ENCODE measurements at places on chromosomes 16 and 17.

GRCh38 chr16:87236516-87237115, 80.6 kb downstream of the C16orf95 start:
- DNase-seq, result no peak

- DNase-seq, result no peak
These were observed 907 bp downstream of the TRAPPC2L start for GRCh38 chr16:88857728-88858339.

- DNase-seq, result no peak
These were observed 50.4 kb downstream of the TIMM22 start for GRCh38 chr17:1047177-1047878.

DNA sequence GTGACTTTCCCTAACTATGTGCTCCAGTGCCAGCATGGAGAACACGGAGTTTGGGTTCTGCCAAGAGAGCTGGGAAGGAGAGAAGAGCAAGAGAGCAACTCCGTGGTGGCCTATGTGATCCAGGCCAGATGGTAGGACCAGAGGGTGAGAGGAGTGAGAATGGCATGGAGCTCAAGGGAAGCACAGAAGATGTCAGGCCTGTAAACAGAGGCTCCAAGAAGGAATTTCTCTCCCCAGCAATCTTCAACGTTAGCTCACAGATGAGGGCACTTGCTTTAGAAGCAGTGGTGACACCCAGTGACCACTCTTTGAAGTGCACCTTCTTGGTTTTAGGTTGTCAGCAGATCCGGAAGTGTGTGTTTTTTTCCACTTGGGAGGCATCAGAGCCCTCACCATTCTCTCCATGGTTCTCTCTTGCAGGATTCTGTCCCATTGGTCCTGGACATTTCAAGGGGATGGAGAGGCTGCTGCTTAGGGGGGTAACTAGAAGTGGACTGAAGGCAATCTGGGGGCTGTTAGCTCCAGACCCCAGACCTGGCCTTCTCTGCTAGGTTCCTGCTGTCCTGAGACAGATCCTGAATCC, 18.1 kb upstream of the TMEM98 start:
- peak; percentile 47 for DNase-seq

- no peak for DNase-seq
These were observed 30.9 kb downstream of the OR1D5 start for GRCh38 chr17:3032258-3033247.

GRCh38 chr16:3546986-3547682, 30.1 kb downstream of the NLRC3 start:
- no peak for DNase-seq

GRCh38 chr17:41267711-41268110, 2.5 kb downstream of the KRTAP9-6 start:
- DNase-seq, result no peak

GRCh38 chr17:66415366-66416206, 113.2 kb downstream of the PRKCA start:
- no peak for DNase-seq

DNA sequence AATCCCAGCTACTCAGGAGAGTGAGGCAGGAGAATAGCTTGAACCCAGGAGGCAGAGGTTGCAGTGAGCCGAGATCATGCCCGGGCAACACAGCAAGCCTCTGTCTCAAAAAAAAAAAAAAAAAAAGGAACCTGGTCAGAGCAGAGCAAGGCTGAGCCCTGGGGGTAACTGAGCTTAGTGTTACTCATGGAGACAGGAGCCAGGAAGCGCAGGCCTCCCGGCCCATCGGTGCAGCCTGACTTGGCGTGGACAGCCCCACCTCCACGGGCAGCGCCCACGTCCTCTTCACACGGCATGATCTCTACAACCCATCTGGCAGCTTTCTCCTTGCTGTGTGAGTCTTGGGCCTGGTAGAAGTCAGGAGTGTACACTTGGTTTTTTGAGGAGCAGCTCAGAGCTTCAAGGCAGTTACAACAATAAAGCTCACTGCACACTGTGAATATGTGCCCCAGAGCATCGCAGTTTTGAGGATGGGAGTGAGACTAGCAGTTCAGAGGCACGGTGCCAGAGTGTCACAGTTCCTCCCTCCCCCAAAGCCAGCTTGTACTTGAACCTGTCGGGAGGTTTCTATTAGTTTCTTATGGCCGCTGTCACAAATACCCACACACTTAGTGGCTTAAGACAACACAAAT, 129.9 kb downstream of the RAP1GAP2 start:
- no peak for DNase-seq

DNA sequence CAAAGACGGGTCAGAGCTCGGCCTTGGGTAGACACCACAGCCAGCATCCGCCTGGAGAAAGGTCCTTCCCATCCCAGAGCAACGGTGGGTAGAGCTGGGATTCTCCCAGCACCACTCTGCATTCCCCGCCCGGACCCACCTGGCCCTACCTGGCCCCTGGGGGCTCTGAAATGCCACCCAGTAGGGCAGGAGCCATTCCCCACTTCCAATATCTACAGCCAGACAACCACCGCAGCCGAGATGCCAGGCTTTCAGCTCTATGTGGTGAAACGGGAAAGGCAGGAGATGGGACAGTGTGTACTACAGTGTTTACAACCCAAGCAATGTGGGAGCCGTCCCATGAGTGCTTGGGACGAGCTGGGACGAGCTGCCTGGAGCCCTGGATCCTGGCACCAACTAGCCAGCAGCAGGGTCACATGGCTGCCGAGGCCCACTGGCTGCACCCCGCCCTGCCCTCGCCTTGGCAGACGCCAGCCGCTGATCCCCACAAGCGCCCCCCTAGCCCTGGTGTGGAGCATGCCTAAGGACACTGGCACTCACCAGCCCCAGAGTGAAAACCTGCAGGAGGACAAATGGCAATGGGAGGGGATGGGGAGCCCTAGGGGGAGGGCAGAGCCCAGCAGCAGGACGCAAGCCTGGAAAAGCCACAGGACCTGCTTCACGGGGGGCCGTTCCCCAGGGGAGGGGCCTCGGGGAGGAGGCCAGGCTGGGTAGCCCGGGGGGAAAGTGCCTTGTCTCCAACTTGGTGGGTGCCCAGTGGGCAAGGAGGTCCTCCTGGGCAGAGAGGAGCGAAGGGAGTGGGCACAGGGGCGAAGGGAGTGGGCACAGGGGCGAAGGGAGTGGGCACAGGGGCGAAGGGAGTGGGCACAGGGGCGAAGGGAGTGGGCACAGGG, 13.5 kb downstream of the TMC6 start:
- DNase-seq, result no peak

DNA sequence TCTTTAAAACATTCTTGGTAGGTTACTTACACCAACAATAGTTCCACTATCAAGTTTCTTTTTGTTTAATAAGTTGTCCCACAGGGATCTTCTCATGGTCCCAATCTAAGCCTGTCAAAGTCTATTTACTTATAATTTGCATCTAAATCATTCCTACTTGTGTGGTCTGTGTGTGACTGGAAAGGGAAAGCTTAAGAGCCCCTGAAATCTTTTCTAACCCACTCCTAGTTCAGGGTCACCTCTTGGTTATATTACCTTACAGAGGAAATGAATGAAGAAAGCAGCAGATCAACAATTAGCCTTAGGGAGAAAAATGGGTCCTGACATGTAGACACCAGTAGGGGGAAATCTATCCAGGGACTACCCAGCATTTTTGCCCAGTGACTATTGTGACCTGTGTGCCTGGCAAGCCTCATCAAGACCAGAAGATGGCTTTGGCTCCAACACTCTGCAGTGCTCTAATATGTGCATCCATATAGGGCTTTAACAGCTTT, 110.4 kb upstream of the HAS3 start:
- no peak for DNase-seq

GRCh38 chr16:66030036-66030435, 336.5 kb upstream of the CDH5 start:
- DNase-seq, result no peak

DNA sequence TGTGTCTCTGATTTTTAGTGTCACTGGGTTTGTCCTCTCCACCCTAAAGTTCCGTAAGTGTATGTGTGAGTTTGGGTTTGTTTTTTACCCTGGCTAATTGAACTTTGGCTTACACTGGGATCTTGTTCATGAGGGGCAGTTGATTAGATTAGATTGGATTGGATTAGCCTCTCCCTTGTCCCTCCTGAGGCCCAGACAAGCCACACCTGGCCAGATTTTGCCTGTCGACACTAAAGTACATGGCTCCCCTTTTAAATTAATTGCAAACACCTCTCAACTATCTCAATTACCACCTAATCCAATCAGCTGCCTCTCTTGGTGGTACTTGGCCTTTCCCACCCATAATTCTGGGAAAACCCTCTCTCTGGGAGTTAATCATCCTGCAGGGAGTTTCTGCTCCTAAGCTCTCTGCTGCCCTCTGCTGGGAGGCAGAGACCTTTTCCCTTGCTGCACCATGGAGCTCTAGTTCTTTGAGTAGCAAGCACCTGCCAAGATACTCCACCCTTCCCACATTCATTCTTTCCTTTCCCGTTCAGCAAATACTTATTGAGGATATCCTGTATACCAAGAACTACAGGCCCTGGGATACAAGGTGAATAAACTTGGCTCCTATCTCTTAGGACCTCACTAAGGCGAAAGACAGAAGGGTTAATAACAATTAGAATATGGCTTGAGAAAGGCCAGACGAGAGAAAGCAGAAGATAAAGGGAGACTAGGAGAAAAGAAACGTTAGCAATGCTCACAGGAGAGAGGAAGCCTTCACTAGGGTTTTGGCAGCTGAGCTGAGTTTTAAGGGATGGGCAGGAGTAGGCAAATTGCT, 60.0 kb upstream of the MPHOSPH6 start:
- DNase-seq, result peak; percentile 19

- DNase-seq, result no peak
These were observed 12.2 kb downstream of the CMC2 start for GRCh38 chr16:80994451-80994850.

DNA sequence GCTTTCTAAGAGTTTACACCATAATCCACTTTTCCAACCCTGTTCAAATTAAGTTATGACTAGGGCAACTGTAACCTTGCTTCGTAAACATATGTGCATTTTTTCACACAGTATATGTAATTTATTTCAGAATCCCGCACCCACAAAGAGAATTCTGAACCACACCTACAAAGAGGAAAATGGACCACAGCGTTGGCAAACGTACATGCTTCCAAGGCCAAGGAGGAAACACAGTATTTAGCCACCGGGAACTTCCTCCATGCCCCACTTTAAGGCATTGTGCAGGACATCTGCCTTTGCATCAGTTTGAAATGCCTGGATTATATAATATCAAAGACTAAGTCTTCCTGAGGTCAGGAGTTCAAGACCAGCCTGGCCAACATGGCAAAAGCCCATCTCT, 2.1 kb downstream of the SPATA22 start:
- no peak for DNase-seq

GRCh38 chr16:6446370-6446769, 886.3 kb upstream of the RBFOX1 start:
- no peak for DNase-seq

DNA sequence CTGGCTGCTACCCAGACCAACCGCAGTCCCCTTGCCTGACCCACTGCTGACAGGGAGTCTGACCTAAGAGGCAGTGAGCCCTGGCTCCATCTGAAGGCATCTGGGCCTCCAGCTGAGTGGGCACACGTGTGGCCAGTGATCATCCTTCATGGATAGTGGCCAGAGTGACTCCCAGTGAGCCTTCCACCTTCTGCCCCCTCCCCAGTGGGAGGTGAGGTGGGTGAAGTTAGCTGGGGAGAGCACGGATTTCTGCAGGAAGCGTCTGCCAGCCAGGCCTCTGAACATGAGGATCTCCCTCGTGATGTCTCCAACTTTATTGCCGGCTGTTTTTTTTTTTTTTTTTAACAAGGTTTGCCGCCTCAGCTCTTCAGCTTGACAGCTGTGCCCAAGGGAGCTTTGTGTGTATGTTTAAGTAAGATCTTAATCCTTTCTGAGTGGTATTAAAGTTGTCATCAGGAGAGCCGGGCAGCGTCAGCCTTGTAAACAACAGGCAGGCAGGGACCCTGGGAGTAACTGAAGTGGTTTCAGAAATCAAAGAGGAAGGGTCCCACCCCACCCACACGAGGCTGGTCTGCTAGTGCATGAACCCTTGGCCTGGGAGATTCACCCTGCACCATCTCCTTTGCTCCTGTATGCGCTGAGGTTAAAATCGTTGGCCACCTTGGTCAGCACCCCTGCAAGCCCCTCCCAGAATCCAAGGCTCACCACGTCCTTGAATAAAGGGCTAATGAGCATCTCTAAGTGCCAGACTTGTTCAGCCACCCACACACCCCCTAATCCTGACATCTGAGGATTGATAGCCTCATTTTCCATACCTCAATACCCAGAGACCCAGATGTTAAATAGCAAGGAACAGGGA, 33.3 kb downstream of the RHBDL3 start:
- DNase-seq, result no peak

- no peak for DNase-seq
These were observed at the start of gene LGALS9 for GRCh38 chr17:27630607-27631410. Gene LGALS9, plus strand, starts transcription at chr17:27631188. Its CDS starts 78 bp downstream, at chr17:27631266.

- DNase-seq, result no peak
These were observed 11.7 kb downstream of the CACNG1 start for GRCh38 chr17:67055811-67056745.

DNA sequence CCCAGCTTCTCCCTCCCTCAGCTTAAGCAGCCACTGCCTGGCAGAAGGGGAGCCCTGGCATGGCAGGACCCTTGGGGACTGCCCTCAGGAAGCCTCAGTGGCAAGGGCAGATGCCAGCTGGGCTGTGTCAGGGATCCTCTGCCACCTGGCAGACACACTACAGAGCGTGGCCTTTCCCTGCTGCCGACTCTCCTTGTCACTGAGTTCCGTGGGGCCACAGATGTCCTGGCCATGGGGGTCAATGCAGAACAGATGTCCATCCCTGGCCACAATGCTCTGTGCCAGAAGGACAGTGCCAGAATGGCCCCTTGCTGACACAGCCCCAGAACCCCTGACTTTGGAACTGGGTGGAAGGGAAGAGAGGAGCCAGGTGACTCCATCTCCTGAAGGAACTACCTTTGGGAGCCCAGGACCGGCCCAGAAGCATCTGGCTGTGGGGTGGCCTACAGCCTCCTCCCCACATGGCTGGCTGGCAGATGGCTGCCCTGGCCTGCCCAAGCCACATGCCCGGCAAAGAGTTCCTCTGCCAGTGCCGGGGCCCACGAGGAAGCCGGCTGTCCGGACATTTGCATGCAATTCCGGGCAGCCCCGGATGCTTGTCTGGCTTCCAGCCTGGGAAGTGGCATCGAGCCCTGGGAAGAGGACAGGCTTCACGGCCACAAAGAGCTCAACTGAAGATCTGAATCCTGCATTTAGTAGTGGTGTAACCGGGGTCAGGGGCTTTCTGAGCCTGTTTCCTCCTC, 24.1 kb downstream of the NPTX1 start:
- no peak for DNase-seq

DNA sequence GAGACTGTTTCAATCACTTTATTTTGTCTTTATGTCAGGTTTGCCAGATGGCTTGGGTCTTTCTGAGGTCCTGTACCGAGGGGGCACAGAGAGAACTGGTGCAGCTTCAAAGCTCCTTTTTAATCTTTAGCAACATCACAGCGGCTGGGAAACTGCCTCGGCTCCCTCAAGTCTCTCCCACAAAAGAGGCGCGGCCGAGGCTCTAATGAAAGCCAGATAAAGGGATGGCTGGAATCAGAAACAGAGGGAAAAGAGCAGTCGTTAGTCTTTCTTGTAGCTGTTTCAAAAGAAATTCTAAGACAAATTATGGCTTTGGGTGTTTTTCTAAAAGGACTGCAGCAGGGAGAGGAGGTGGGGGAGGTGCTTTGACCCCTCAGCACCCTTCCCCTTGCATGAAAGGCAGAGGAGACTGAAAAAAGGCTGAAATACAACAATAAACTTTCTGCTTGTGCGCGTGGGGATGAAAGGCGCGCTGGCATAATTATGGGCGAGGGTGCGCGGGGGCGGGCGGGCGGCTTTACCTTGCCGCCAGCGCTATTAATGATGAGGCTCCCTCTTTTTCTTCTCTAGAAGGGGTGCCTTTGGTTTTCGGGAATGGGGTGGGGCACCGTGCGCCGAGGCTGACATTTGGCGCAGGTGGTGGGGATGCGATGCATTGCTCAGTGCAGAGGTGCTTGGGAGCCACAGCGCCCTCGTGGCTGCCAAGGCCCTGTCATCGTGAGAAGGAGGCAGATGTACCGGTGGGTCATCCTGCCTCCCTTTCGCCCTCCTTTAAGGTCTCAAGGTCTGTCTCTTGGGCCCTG, 22.3 kb upstream of the BRD7 start:
- no peak for DNase-seq

All from left renal cortex interstitium (tissue), 4 donors.